GOT3 (cell line): ENCODE measurements at places on chromosomes 2 and 18.

DNA sequence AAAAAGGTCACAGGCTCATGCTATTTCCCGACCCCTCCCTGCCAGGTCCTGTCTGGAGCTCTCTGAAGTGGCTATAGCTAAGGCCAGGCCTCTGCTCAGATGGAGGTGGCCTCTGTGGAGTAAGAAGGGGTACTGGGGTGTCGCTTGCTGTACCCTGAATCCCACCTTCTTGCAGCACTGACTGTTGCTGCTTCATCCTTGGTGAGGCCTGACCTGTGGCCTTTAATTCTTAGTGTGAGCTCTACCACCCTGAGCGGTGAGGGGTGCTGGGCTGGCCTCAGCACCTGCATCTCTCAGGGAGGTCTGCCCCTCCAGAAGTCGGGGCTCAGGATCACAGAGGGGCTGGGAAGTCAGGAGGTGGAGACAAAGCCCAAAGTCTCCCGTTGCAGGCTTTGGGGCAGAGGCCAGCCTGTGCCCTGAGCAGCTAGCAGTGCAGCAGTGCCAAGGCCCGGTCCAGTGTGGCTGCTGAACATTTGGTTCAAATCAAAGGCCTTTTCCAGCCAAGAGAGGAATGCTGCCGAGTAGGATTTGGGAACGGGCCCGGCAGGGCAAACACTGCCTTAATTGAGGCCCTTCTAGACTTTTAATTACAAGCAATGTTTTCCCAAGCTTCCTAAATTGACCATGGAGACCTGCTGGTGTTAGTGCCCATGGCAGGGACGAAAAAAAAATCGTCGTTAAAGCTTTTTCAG, 133.5 kb upstream of the HAAO start:
- no peak for DNase-seq

DNA sequence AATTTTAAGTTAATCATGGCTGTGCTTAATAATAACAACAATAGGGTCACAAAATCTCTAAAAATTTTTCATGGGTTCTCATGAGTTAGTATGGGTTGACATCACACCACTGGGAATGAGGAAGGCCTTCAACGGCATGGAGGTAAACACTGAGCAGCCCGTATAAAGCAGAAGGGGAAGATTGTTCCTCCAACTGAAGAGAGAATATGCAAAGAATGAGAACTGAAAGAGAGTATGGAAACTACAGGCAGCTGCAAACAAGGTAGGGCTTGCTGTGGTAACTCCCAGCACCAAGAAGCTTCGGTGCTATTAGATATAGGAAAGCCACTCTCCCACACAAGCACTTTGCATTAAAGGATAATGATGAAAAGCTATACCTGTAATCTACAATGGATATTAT, 1242.3 kb upstream of the CELF4 start:
- DNase-seq, result no peak

GRCh38 chr2:223486751-223487150, 115.4 kb downstream of the SCG2 start:
- no peak for DNase-seq

DNA sequence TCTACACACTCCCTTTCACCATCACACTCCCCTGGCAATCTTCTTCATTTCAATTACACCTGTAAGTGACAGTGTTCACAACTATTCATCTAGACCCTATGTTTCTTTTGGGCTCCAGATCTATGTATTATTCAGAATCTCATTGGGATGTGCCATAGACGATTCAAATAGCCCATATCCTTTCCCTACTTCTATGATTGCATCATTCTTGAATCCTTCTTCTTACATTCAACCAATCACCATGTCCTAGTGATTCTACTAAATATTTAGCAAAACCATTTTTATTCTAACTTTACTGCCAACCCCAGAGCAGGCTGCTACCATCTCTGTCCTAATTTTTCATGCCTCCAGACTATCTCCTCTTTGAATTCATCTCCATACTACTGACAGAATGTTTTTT, 106.4 kb downstream of the TDRD15 start:
- no peak for DNase-seq

- DNase-seq, result no peak
These were observed 21.5 kb upstream of the DSG3 start for GRCh38 chr18:31426021-31426420.

- DNase-seq, result no peak
These were observed 1383.8 kb upstream of the ACVR2A start for GRCh38 chr2:146461068-146461467.

DNA sequence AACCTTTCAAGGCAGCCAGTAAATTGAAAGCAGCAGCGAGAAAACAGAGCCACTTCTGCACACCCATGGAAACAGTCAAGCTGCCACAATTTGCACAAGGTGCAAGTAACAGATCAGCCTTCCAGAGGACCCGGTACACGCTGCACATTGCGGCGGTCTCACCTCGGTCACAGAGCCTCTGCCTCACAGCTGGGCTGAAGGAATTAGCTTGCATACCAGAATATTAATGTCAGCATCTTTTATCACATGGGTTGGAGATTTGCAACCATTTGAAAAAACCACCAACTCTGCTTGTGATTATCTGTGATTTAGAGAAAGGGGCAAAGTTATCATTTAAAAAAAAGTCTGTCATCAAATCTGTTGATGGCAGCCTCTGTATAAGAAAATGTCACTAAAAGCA, 330.5 kb upstream of the TCF4 start:
- no peak for DNase-seq

DNA sequence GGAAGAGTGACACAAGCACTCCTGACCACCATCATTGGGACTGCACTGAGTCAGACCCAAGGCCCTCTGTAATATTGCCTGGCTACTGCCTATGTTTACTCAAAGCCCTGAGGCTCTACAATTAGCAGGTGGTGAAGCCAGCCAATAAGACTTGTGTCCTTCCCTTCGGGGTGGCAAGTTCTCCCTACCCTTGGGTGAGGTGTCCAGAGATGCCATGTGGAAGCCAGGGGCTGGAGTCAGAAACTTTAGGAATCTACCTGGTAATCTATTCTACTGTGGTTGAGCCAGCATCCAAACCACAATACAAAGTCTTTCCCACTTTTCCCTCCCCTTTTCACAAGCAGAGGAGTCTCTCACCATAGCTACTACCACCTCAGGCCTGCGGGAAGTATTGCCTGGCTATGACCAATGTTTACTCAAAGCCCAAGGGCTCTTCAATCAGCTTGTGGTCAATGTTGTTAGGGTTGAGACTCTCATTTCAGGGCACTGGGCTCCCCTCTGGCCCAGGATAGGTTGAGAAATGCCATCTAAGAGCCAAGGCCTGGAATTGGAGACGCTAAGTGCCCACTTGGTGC, 17.6 kb downstream of the DHRS9 start:
- DNase-seq, result no peak

DNA sequence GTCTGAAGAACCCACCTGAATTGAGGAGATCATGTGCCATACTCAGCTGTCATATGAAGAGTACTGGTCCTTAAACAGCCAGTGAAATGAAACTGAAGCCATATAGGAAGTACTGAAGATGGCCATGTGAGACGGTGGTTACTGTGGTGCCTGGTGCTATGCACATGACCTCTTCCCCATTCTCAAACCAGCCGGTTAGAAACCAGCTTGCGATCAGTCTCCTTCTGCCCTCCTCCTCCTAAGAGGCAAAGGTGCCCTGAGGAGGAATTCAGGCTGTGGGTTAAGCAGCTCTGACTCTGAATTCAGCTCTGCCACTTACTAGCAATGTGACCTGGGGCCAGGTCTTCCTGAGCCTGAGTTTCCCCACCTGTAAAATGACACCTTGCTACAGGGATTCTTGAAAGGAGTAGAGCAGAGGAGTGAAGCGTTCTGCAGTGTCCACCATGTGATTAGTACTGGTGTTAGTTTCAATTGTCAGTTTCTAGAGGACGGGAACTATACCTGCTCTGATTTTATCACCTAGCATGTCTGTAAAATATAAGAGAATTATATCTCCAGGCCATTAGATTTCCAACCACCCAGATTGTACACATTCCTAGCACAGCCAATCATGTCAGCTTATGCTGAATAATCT, 5.1 kb downstream of the FECH start:
- no peak for DNase-seq

- no peak for DNase-seq
These were observed 18.0 kb upstream of the TTN start for GRCh38 chr2:178825183-178825582.

DNA sequence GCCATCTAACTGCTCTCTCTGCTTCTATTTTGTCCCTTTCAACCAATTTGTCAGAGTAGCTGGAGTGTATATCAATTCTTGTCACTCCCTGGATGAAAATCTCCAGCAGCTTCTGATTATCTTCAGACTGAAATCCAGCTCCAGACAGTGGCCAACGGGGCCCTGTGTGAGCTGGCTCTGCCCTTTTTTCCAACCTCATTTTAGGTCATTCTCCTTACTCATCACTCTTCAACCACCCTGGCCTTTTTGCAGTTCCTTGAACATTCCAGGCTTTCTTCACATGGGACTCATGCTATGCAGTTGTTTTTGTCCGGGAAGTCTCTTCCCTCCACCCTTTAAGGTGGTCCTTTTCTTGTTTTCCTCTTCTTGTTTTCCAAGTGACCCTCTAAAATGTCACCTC, 15.4 kb upstream of the FAP start:
- no peak for DNase-seq

DNA sequence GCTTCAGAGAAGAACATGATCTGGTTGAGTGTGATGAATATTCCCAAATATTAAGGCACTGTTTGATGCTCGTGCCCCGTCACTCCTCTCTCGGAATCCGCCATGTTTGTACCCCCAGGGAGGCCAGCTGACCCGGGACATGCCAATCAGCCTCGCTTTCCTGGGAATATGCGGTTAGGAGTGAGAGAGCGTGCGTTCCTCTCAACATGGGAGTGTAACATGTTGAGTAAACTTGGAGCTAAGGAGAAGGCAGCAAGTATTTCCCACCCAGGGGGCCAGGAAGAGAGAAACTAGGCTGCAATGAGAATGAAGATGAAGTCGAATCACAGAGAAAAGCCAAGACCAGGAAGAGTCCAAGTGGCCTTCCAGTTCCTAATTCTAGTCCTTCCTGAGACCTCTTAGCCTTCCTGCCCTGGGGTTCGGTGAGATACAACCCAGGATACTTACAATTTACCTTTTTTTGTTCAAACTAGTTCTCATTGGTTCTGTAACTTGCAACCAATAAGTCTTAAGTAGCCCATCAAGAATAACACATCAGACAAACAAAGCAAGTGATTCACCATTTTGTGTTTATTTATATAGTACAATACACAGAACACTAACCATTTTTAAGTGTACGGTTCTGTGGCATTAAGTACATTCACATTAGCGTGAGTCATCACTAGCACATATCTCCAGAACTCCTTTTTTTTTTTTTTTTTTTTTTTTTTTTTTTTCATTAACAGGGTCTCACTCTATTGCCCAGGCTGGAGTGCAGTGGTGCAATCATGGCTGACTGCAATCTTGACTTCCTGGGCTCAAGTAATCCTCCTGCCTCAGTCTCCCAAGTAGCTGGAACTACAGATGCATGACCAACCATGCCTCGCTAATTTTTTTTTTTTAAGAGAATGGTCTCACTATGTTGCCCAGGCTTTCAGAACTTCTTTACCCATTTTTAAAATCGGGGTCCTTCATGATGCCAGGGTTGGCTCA, 36.4 kb upstream of the SLC1A4 start:
- DNase-seq, result no peak

DNA sequence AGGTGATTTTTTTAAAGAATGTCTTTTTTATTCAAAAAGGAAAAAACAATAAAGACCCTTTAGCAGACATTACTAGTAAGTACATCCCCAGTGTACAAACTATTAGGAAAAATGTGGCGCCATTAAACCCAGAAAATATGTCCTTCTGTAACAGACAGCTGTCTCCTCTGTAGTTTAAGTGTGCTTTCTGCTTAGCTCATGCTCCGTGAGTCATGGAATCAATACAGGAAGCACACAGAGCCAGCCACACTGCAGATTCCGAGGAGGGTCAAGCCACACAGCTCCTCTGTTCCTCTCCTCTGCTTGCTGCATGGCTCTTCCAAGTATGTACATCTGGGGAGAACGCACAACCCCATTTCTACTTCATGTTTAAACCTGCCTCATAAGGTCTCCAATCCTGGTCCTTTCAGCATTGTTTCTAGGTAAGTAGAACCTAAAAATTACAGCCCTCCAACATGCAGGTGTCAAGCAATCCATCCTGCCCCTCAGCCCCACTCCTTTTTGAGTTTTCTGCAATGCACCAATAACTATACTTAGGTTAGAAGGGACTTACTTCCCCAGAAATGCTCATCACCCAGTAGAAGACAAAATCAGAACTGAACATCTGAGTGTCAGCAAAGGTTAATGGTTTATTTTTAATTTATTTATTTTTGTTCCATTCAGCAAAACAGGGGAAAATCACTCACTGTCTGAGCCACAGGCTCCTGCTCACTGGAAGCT, 37.5 kb downstream of the ACVR1 start:
- DNase-seq, result no peak

- DNase-seq, result no peak
These were observed 70.3 kb downstream of the LNPK start for GRCh38 chr2:175931805-175932204.

DNA sequence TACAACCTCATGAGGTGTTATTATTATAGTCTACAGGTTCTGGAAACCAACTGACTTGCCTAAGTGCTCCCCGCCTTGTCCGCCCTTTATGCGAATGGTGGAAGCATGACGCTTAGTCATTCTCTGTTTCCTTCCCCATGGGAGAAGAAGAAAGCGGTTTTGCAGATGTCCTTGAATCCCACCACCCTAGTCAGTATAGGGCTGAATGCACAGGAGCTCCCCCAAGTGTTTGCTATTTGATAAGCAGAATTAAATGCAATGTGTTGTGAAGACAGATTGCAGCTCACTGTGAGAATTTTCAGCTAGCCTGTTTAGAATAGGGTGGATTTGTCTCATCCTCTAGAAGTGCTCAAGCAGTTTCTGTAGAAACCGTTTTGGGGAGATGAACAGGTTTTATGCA, 652.0 kb downstream of the DCC start:
- no peak for DNase-seq

DNA sequence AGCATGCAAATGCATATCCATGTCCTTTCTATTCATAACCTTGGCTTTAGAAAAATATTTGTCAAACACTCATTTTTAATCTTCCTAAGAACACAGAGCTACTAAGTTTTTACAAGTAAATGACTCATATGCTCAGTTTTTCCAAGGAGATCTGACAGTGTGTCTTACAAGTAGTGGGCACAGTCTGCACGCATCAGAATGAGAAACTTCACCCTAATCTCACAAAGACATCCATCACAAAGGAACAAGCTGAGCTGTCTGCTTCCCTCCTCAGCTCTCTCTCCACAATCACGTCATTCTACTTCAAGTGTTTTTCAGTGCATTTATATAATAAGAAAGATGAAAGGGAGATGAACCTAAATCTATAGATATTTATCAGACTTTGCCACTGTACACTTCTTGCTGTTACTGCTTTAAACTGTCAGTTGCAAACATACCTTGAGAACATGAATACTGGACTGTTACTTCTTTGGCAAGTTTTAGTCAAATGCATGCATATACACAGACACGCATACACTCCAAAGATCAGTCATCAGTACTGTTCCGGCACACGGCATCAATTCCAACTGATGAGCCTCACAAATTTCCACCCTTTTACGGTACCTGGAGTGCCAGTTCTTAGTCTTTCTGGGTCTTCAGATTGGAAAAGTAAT, 75.7 kb downstream of the RBMS1 start:
- no peak for DNase-seq

GRCh38 chr18:2537296-2537695, 34.0 kb downstream of the METTL4 start:
- no peak for DNase-seq

- DNase-seq, result no peak
These were observed 24.9 kb downstream of the BIN1 start for GRCh38 chr2:127081826-127082633.

- DNase-seq, result no peak
These were observed 17.7 kb upstream of the ARL5A start for GRCh38 chr2:151845884-151846283.
